ENCODE measurements at places on chromosomes 5 and 9.
A peak's percentile ranks its signal among the peaks of the same experiment; 100 is the strongest.

DNA sequence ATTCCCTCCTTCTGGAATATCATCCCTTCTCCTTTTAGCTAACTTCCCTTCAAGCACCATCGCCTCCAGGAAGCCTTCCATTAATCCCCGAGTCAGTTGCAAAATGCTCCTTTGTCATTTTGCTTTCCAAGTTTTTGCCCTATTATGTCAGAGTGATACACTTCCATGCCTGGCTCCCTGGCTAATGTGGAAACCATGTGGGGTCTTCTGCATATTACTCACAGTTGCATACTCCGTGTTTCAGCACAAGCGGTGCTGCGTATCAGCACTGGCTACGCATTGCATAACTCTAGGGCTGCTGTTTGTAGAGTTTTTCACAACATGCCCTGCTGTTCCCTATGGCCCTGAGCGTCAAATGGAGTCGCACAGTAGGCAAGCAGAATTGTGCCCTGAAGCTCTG lies 1.9 kb downstream of the TEX53 start:
- DNase-seq, result no peak

- no peak for DNase-seq
Measured at GRCh38 chr9:117451311-117451710, 36.5 kb upstream of the ASTN2 start.

DNA sequence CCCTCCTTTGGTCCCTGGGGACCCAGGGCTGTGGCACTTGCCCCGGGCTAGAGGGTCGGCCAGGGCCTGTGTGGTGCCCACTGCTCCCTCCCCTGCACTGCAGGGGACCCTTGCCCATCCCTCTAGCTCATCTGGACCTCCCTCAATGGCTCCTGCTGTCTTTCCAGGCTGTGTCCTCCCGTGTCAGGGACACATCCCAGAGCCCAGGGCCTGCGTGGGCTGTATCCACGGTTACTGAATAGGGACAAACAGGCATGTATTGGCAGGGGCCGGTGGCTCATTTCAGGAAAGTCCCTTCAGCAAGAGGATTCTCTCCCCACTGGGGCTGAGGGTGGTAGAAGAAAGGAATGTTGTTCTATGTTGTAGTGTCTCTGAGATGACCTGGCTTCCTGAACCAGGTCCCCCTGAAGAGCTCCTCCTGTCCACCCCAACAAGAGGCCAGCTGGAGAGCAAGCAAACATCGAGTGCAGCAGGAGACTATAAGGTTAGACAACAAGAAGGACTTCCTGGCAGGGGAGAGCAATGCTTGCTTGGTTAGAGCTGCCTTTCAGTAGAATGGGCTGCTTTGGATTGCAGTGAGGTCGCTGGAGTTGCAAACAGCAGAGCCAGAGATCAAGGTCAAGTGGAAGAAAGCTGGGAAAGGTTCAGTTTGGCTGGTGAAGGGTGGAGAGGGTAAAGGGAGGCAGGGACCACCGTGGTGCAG lies 1.0 kb upstream of the CRB2 start:
- no peak for DNase-seq

GRCh38 chr5:95411474-95411873 lies 20.3 kb downstream of the FAM81B start:
- DNase-seq, result no peak

- no peak for DNase-seq
Measured at GRCh38 chr9:77997611-77998284, 33.9 kb downstream of the GNAQ start.

DNA sequence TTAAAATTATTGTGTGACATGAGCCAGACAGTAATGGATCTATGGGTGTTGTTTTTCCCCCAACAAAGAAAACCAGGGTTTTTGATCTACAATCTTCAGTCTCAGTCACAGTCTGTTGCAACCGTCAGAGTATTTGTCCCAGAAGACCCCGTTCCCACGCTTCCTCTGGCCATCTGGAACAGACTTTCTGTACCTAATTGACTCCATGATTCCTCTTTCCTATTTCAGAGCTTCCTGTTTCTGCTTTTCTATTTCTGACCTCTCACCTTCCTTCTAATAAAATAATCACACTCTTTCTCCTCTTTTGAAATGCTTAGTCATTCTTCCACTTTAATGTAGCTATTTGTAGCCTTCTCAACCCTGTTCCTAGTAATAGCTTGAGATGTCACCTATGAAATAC lies 1044.8 kb downstream of the DTWD2 start:
- no peak for DNase-seq

- DNase-seq, result no peak
Measured at GRCh38 chr9:132590318-132591182, 8.1 kb downstream of the BARHL1 start.

DNA sequence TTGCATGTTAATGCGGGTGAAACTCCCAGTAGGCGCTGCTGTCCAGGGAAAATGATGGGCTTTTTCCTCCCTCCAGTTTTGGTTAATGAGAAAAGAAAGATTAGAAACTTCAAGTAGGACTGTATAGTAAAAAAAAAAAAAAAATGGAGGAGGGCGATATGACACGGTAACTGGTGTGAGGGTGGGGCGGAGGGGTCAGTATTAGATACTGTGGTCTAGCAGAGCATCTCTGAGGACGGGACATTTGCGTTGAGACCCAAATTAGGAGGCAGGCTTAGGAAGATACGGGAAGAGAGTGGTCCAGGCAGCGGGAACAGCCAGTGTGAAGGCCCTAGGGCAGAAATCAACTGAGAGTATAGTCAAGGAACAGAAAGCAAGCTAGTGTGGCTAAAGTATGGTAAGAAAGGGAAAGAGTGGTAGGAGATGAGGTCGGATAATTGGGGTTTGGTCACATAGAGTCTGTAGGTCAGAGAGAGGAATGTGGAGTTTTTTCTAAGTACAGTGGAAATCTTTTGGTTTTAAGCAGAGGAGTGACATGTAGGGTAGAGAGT lies 707 bp downstream of the RMND5B start:
- no peak for DNase-seq

GRCh38 chr9:109487247-109487646 lies 10.9 kb downstream of the PTPN3 start:
- DNase-seq, result no peak

DNA sequence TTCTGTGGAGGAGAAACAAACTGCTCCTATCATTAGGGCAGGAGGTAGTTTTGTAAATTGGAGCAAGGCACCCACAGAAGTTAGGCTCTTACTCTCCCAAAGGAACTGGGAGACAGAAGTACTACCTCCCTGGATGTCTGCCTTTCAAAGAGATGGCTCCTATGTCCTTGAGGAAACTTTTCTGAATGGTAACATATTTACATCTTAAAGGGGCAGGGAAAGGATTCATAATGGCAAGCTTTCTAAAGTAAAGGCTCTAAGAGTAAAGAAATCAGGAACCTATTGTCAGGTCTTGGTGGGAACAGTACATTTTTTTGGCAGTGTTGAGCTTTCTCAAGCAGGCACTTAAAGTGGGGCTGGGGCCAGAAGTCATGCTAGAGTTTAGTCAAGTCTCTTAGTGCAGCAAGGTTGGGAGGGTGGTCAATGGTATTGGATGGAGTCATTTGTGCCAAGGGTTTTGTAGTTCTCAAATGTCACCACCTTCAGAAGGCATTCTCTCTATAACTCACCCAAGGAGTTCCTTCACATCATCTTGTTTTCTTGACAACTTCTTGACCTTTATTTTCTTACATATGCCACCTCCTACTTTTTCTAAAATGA lies 26.3 kb upstream of the NDFIP1 start:
- DNase-seq, result no peak

GRCh38 chr9:3956081-3956671 lies 343.7 kb downstream of the GLIS3 start:
- DNase-seq, result no peak

DNA sequence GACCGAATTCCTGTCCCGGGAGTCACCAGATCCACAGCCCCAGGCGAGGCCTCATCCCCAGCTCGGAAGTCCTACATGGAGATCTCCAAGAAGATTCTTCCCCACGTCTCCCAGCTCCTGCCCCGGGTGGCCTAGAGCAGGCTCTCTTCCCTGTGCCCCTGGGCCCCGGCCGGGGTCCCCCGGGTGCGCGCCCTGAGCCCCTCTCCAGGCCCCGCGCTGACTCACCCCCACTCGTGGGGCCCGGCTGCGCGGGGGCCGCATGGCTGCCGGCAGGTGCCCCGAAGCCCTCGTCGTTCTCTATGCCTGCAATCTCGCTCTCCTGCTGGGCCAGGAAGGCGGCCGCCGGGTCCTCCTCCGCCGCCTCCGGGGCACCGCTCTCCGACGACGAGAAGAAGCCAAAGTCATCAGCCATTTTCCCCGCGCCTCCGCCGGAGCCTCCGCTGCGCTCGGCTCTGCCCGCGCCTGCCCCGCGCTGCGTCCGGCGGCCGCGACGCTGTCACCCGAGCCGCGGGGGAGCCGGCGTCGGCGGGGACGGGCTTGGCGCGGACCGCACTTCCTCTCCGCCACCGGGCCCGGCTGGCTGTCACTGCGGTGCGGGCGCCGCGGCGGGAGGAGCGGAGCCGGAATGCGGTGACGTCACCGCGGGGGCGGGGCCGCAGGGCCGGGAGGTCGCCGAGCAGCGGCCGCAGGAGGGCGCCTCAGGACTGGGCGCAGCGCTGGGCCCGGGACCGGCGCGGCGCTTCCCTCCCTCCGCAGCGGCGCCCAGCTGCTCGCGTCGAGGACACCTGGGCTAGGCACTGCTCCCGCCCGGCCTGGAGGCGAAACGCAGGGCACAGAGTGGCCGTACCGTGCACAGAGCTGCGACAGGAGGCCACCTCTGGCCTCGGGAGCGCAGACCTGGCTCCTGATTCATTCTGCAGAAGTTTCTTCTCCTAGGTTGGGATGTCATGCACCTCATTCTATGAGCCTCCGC lies at the start of gene CLTB:
Gene CLTB (minus strand): TSS at position 588 of the 973 bp plus-strand sequence. CDS start 176 bp downstream, at position 412.
- DNase-seq, result peak; percentile 87

Data from T follicular helper cell (primary cell).